ENCODE measurements at places on chromosomes 6 and 20. TPM values are rescaled to one million over a fixed set of nuclear protein-coding genes. Genes with fewer than 3 reads are reported as not detected.
A peak's percentile ranks its signal among the peaks of the same experiment; 100 is the strongest.

AKAP7 gene
- 3.2 TPM for total RNA-seq

GRCh38 chr20:32439132-32439829 is 81.2 kb downstream of the ASXL1 start:
- peak; percentile 62 for DNase-seq

DNA sequence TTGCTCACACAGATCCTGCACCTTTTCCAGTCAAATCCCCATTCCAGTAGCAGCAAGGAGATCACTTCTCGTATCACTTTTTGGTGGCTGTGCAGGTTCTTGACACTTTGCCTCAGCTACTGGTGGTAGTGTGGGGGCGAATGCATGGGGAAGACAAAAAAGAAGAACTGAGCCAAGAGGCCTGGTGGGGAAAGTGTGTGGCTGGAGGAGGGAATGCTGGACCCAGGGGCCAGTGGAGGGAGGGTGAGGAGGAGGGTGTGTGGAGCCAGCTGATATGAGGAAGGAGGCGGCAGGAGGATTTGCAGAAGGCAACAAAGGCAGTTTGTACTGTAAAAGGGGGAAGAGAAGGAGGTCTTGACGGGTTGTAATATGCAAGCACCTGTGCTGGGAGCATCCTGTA is 15.7 kb upstream of the HLA-C start:
- no peak for DNase-seq

VSTM2L gene
- 0.09 TPM for total RNA-seq

SRPK1 gene
- total RNA-seq = 163 TPM

GRCh38 chr6:26199057-26199772 is 112.0 kb downstream of the HFE start:
- peak; percentile 94 for DNase-seq

Measured in activated CD4-positive, alpha-beta T cell treated with anti-CD3 and anti-CD28 coated beads, Interleukin-2, amount 10 ng/mL, durations not matched to agents 24 days and 14 days (primary cell).